Stimulated activated CD8-positive, alpha-beta memory T cell treated with anti-CD3 and anti-CD28 coated beads, Interleukin-4, amount 100 ng/mL, for 4 hours (primary cell): ENCODE measurements at places on chromosomes 4 and X.

- no peak for DNase-seq
These were observed 274.7 kb downstream of the CFAP299 start for GRCh38 chr4:80610199-80610598.

GRCh38 chrX:4935401-4935800 is 1222.0 kb upstream of the PRKX start:
- no peak for DNase-seq

GRCh38 chr4:124132161-124132560 is 580.4 kb downstream of the ANKRD50 start:
- no peak for DNase-seq

DNA sequence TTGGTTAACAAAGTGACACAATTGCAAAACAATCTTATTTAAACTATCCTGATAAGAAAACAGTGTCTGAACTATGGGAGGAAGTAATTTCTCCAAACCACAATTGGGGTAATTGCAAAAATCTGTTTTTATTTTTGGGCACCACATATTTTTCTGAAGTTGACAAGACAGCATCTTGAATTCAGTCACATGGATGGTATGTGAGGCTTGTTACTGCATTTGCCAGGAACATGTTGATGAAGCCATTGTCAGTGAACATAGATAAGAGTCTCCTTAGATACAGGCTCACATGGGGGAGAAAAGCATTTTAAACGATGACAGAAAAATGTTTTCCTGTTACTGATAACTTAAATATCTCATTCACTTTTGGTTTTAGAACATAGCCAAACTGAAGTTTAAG is 5.5 kb upstream of the USP53 start:
- DNase-seq = no peak

GRCh38 chr4:1195891-1196401 is 23.6 kb upstream of the SPON2 start:
- DNase-seq = no peak

DNA sequence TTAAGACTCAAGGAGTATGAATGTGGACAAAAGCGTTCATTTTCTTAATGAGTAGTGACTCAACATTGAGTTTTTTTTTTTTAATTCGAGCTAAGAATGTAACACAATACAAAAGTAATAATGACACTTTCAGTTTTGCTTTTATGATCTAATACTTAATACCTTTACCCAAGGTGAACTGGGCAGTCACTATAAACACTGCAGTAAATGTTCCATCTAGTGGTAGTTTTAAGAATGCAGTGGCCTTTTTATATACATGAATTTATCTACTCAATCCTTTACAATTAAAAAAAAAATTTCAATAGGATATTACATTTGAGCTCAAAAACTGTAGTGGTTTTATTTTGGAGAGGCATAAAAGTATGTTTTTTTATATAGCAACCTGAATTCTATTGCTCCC is 33.9 kb downstream of the PDK3 start:
- DNase-seq = no peak

DNA sequence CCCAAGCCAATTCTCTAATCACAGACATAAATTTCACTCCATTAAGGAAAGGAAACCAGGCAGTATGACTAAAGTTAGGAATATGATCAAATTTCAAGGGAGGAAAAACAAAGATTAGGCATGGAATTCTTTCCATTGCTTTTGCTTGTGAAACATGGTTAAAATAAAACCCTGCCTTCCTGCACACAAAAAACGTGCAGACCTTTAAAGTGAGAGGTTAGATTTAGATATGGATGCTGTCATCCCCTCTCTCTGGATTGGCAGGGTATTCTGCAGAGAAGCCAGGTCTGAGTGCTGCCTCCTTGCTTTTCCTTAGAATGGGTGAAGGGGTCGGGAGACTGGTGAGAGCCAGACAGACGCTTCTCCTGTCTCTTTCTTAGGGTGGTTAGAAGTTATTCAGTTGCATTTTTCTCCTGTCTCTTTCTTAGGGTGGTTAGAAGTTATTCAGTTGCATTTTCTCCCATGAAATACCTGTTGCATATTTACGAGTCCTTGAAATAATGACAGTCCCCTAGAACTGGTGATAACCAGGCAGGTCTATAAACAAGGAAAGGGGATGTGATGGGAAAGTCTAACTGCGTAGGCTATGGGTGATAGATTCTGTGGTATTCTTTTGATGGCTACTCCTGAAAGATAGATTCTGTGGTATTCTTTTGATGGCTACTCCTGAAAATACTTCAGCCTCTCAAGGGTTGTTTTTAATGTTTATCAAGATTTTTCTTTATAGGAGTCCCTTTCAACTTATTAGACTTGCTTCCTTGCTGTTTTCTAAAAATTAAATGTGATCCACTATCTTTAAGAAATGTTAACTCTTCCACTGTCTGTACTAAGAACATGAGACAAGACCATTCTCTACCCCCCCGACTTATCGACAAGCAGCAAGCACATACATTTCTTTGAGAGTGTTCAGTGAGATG is 163.6 kb downstream of the SPRY1 start:
- no peak for DNase-seq

DNA sequence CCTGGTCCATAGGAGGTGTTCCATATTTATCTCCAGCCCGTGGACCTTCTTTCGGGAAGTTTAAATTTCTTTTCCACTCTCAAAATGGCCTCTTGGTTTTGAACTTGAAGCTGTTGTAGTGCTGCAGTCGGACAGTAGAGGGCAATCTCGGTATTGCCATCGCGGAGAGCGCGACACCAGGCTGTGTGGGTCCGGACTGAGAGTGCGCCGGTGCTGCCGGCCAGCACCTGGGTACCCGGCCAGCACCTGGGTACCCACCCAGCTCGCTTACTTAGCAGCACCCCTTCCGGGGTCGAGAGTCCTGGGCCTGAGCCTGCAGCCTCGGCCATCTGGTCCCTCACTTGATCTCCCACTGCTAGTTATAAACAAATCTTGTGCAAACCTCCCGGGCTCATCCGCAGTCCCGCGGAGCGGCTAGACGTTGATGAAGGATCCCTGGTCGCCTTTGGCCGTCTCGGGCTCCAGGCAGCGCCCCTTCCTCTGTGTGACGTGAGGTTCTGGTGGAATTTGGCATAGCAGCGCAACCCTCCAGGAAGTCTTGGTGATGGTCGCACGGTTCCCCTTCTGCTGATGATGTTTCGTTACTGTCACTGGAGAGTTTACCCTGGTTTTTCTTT is 18.0 kb downstream of the FAM9A start:
- DNase-seq = no peak

- DNase-seq = no peak
These were observed 69.3 kb downstream of the TSC22D3 start for GRCh38 chrX:107706309-107706708.

DNA sequence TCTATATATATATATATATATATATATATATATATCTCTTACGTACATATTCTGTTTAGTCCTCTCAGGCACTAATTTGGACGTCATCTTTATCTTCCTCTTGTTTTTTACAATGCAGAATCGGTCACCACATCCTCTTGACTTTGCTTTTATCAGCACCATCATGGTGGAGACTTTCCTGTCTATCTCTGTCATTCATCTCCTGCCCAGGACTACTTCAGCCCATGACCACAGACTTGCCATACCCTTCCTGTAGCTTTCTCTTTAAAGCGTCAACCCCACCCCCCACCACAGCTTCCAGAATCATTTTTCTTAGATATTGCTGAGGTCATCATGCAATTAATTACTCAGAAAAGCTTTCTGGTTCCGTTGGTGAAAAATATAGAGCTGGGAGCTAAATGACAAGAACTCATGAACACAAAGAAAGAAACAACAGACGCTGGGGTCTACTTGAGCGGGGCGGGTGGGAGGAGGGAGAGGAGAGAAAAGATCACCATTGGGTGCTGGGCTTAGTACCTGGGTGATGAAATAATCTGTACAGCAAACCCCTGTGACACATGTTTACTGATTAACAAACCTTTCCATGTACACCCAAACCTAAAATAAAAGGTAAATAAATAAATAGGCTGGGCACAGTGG is 30.5 kb upstream of the PRKX start:
- DNase-seq = no peak

DNA sequence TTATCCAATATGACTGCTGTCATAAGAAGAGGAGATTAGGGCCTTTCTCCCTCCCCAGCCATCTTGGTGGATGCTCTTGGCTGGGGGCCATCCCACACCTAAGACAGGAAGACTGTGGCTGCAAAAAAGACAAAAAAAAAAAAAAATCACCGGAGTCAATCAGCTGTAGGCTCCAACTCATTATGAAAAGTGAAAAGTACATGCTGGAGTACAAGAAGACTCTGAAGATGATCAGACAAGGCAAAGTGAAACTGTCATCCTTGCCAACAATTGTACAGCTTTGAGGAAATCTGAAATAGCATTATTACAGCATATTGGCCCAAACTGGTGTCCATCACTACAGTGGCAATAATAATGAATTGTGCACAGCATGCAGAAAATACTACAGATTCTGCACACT is 5.2 kb downstream of the EGFL6 start:
- DNase-seq = no peak

DNA sequence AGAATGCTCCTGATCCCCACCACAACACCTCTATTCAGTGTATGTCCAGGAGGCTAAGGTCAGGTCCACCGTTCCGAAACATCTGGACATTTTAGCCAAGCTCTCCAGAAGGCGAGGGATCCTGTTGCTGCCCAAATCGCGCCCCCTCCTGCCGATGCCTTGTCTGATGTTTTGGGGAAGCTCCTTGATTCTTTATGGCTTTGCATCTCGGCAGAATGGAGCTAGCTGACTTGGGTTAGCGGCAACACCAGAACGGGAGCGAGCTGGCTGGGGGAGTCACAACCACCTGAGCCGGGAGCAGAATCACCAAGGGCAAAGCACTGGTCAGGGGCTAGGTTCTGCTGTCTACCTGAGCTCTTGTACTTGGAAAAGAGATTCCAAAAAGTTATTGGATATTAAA is 6.6 kb upstream of the POU3F4 start:
- DNase-seq = no peak

DNA sequence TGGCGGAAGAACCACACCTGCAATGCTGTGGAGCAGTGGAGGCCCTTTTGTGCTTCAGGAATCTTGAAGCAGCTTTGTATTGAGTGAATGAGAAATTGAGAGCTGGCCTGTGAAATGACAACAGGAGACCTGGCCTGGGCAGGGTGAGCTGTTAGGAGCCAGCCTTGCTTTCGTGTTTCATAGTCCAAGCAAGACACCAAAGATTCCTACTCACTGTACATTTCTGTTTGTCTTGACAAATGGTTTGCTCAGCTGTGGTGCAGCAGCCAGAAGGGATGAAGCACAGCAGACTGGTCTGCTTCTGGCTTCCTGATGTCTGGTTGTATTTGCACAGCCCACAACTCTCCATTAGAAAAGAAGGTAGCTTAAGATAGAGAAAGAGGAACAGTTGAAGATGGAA is 96.5 kb downstream of the GATB start:
- no peak for DNase-seq

- no peak for DNase-seq
These were observed 718.9 kb downstream of the ARAP2 start for GRCh38 chr4:35525192-35525978.

DNA sequence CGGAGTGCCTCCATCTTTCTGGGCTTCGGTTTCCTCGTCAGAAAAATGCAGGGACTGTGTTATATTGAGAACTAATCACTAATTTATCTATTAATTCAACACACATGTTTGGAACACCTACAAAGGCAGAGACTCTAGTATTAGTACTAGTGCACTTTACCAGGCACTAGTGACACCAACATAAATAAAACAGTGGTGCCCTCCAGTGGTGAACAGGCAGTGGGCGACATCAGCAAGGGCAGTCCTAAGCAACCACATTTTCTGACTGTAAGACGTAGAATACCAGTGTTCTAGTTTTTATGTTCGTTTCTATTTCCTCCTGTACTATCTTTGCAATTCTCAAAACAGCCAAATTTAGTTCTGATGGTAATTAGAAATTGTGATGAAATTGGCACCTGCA is 69.1 kb upstream of the UCP1 start:
- DNase-seq = no peak

GRCh38 chr4:79632114-79632513 is 224.1 kb upstream of the GK2 start:
- DNase-seq = no peak

GRCh38 chr4:39908284-39908683 is 69.4 kb downstream of the PDS5A start:
- no peak for DNase-seq

- no peak for DNase-seq
These were observed 153.0 kb upstream of the PSAPL1 start for GRCh38 chr4:7587433-7588405.

DNA sequence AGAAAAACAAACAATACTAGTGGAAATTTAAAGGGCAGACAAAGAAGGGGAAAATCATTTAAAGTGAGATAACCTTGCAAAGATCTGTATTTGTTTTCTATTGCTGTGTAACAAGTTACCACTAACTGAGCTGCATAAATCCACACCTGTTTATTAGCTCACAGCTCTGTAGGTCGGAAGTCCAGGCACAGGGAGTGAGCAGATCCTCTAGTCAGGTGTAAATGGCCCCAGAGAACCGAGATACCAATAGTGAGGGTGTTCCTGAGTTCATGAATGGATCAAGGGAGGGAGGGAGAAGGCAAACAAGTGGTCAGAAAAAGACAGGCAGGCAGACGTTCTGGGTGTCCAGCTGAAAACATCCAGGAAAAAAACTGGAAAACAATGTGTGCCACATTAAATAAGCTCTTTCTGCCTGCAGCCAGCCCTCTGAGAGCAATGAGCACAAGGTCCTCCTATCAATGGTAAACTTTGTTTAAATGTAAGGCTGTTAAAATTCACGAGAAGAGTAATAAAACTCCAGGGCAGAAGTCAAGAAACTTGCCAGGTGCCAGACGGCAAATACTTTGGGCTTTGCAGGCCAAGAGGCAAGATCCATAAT is 25.0 kb downstream of the ADGRA3 start:
- no peak for DNase-seq

DNA sequence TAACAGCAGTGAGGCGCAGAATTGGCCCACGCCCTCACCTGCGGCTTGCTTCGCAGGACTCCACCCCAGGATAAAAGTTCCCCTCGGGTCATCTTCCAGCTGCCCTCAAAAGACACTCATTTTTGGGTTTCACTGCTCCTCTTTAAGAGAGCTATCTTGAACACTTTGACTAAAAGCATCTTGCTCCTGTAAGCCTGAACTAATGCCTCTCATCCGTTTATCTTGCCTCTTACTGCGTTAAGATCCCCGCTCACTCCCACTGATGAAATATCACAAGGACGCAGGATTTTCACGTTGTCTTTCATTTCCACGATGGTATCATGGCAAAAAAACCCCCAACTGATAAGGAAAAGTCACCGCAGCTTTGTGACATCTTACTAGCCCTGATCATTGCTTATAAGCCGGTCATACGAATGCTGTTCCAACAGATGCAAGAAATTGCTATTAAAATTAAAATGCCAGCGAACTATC is 591 bp upstream of the ACSL4 start:
- no peak for DNase-seq

- no peak for DNase-seq
These were observed 573 bp downstream of the HTR2C start for GRCh38 chrX:114584375-114584943.

GRCh38 chrX:97860226-97860625 is 976.5 kb downstream of the RPA4 start:
- no peak for DNase-seq

GRCh38 chrX:129423191-129423590 is 100.1 kb downstream of the SMARCA1 start:
- DNase-seq = no peak
